Common myeloid progenitor, CD34-positive (primary cell): ENCODE measurements at places on chromosomes 7 and 10.
A peak's percentile ranks its signal among the peaks of the same experiment; 100 is the strongest.

- no peak overlapping the region for H3K4me3 ChIP-seq
- no peak for DNase-seq
- H3K4me1 ChIP-seq = no peaks in the 10 kb centered on the region
- no peaks in the 10 kb centered on the region for H3K27me3 ChIP-seq
- no peak overlapping the region for H3K27ac ChIP-seq
These were observed 194.7 kb downstream of the GALNT17 start for GRCh38 chr7:71326595-71326994.

- H3K27ac ChIP-seq = no peak overlapping the region
- H3K4me3 ChIP-seq = no peak overlapping the region
- H3K27me3 ChIP-seq = no peaks in the 10 kb centered on the region
- H3K4me1 ChIP-seq = peaks cover 7% of the 10 kb centered on the region
These were observed 153.2 kb upstream of the ADO start for GRCh38 chr10:62651341-62651740.

- no peak overlapping the region for H3K4me3 ChIP-seq
- H3K27me3 ChIP-seq = no peaks in the 10 kb centered on the region
- no peak overlapping the region for H3K27ac ChIP-seq
These were observed 75.5 kb downstream of the NRP1 start for GRCh38 chr10:33258967-33259366.

- H3K36me3 ChIP-seq = no peaks in the 10 kb centered on the region
- no peak overlapping the region for H3K27ac ChIP-seq
- H3K27me3 ChIP-seq = peaks cover 98% of the 10 kb centered on the region
These were observed 2.5 kb downstream of the NXPH1 start for GRCh38 chr7:8435590-8436545.

DNA sequence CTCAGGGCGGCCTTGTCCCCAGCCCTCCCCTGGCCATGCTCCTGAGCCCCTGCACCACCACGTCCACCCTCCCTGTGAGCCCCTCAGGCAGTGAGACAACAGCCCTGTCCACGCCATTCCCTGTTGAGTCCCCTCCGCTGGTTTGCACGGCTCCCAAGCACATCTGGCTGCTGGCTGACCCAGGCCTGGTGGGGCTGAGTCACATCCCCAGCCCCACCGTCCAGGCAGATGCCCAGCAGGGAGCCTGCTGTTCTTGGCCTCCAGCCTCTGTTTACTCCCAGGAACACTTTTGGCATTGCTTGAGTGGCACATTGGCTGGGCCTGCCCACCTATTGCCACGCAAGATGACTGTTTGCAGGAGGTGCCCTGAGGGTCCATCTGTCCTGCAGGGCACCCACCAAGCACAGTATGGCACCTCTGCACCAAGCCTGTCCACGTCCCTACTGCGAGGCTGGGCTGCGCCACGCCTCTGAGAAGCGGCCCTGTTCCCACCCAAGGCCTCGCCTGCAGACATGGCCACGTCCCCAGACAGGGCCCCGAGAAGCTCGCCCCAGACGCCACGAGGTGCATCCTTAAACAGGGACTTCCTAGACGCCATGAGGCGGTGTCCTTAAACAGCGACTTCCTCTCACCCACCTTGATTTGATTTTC, 48.4 kb upstream of the INPP5A start:
- no peak overlapping the region for H3K27ac ChIP-seq
- H3K4me1 ChIP-seq = no peaks in the 10 kb centered on the region
- no peaks in the 10 kb centered on the region for H3K36me3 ChIP-seq
- H3K27me3 ChIP-seq = no peaks in the 10 kb centered on the region
- no peak for DNase-seq
- H3K4me3 ChIP-seq = no peak overlapping the region

- peak overlapping the region; percentile 72 for H3K4me3 ChIP-seq
- H3K27me3 ChIP-seq = peaks cover 6% of the 10 kb centered on the region
- DNase-seq = no peak
- H3K4me1 ChIP-seq = peaks cover 37% of the 10 kb centered on the region
- H3K36me3 ChIP-seq = no peaks in the 10 kb centered on the region
These were observed 681 bp upstream of the SPOCK2 start for GRCh38 chr10:72088889-72089575.

DNA sequence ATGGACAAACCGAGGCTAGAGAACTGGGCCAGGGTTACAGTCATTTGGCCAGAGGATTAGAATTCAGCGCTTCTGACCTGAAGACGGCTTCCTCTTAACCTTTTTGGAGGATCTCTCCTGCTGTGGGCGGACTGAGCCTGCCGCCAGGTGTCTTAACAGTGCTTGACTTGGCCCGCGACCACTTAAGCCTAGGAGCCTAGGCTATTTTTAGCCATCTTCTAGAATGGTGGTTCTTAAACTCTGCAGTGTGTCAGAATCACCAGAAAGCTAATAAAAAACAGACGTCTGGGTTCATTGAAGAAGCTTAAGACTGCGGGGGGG, 722 bp downstream of the MDH2 start:
- H3K4me1 ChIP-seq = peaks cover 16% of the 10 kb centered on the region
- DNase-seq = no peak
